ENCODE measurements at places on chromosomes 4 and X. TPM values are rescaled to one million over a fixed set of nuclear protein-coding genes. Genes with fewer than 3 reads are reported as not detected.

DNA sequence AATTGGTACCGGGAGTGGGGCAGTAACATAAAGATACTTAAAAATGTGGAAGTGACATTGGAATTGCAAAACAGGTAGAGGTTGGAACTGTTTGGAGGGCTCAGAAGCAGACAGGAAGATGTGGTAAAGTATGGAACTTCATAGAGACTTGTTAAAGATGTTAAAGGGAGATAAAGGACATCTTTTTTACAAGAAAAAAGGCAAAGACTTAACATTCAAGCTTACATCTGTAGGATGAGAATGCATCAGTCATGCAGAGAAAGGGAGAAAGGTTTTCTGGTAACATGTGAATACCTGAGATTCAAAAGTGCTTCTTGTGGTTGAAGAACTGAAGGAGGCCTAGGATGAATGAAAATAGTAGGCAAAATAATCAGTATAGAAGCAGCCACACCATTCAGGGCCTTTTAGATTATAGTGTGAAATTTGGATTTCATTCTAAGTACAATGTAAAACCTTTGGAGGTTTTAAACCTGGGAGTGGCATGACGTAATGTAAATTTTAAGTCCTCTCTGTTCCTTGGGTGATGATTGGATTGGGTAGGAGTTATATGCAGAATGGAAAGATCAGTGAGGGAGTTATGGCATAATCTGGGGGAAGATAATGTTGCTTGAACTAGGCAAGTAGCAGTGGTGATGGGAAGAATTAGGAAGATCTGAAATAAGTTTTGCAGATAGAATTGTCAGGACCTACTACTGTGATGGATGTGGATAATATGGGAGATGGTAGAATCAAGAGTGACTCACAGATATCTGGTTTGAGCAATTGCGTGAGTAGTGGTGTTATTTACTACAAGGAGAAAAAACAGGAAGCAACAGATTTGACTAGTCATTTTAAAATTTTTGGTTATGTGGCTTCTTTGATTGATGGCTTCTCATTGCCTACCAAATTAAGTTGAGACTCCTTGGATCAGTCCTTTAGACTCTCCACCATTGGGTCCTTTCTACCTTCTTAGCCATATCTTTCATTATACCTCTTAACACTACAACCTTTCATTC is 138.7 kb downstream of the VSIG4 start:
- H3K36me3 ChIP-seq: no peaks in the 10 kb centered on the region
- H3K4me3 ChIP-seq: no peak overlapping the region
- H3K4me1 ChIP-seq: peaks cover 11% of the 10 kb centered on the region
- DNase-seq: no peak
- H3K27ac ChIP-seq: no peak overlapping the region

- DNase-seq: no peak
- no peak overlapping the region for H3K4me3 ChIP-seq
- no peaks in the 10 kb centered on the region for H3K27me3 ChIP-seq
- H3K4me1 ChIP-seq: peaks cover 31% of the 10 kb centered on the region
Measured at GRCh38 chrX:148337873-148338272, 162.5 kb upstream of the AFF2 start.

- peaks cover 15% of the 10 kb centered on the region for H3K4me1 ChIP-seq
- no peak overlapping the region for H3K27ac ChIP-seq
- no peaks in the 10 kb centered on the region for H3K36me3 ChIP-seq
- peak overlapping the region; percentile 27 for H3K4me3 ChIP-seq
- H3K27me3 ChIP-seq: peaks cover 26% of the 10 kb centered on the region
Measured at GRCh38 chr4:108512615-108513505, 107.5 kb upstream of the RPL34 start.

- H3K4me1 ChIP-seq: peaks cover 6% of the 10 kb centered on the region
- DNase-seq: peak; percentile 21
- H3K27ac ChIP-seq: peak within 1 kb of the TSS; percentile 13
- peak within 1 kb of the TSS; percentile 79 for H3K4me3 ChIP-seq
- peaks cover 2% of the 10 kb centered on the region for H3K27me3 ChIP-seq
Measured at GRCh38 chrX:73214426-73215094, at the start of gene NAP1L2. NAP1L2 (minus strand) TSS chrX:73214851; CDS start chrX:73214492, 359 bp downstream.

- H3K27me3 ChIP-seq: no peaks in the 10 kb centered on the region
- no peak overlapping the region for H3K4me3 ChIP-seq
- H3K36me3 ChIP-seq: no peaks in the 10 kb centered on the region
Measured at GRCh38 chrX:116526010-116526409, 63.2 kb upstream of the CT83 start.

DNA sequence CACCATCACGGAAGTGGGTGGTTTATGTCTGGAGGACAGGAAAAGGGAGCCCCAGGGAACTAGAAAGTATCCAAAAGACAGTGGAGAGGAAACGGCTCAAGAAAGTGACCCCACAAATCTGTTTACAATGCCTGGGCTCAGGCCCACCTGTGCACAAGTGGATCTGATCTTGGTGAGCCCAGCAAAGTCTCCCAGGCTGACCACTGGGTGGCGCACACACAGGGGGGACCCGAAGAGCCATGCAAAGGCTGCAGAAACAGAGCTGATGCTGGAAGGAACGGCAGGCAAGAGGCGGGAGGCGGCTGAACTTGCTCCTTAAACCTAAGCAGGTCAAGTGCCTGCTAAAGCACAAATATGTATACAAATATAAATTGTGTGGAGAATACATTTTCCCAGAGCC is 9.6 kb downstream of the HAUS7 start:
- H3K4me3 ChIP-seq: no peak overlapping the region
- no peak overlapping the region for H3K27ac ChIP-seq
- no peaks in the 10 kb centered on the region for H3K4me1 ChIP-seq
- H3K36me3 ChIP-seq: peaks cover 24% of the 10 kb centered on the region
- no peaks in the 10 kb centered on the region for H3K27me3 ChIP-seq

GRCh38 chrX:143115466-143115865 is 89.7 kb downstream of the SPANXN4 start:
- H3K4me1 ChIP-seq: no peaks in the 10 kb centered on the region
- H3K4me3 ChIP-seq: no peak overlapping the region
- no peak overlapping the region for H3K27ac ChIP-seq

- H3K27me3 ChIP-seq: no peaks in the 10 kb centered on the region
- H3K36me3 ChIP-seq: peaks cover 11% of the 10 kb centered on the region
- H3K4me1 ChIP-seq: peaks cover 1% of the 10 kb centered on the region
- no peak overlapping the region for H3K27ac ChIP-seq
- no peak for DNase-seq
Measured at GRCh38 chr4:53997898-53998297, 66.5 kb downstream of the CHIC2 start.

DNA sequence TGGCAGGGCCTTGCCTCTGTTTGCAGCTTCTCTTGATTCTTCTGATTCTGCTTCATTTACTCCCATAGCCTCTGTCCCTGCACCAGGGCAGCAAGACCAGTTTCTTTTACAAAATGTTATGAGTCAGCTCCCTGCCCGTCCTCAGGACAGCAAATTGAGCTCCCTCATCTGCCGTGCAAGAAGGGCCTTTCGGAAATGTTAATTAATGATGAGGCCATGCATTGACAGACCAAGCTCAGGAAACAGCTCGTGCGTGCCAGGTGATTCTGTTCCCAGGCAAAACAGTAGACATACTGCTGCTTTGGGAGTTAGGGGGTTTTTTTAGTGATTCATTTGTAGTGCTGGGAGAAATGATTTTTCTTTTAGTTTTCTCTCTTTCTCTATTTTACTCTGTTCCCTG is 231.7 kb downstream of the FBXW7 start:
- H3K4me1 ChIP-seq: no peaks in the 10 kb centered on the region
- no peak for DNase-seq
- H3K4me3 ChIP-seq: no peak overlapping the region
- no peak overlapping the region for H3K27ac ChIP-seq

GRCh38 chr4:70533211-70533610 is 14.8 kb downstream of the AMTN start:
- no peak overlapping the region for H3K4me3 ChIP-seq
- no peak overlapping the region for H3K27ac ChIP-seq
- no peak for DNase-seq
- H3K36me3 ChIP-seq: no peaks in the 10 kb centered on the region
- H3K27me3 ChIP-seq: no peaks in the 10 kb centered on the region
- H3K4me1 ChIP-seq: no peaks in the 10 kb centered on the region

- H3K4me3 ChIP-seq: no peak overlapping the region
- H3K27ac ChIP-seq: no peak overlapping the region
- peaks cover 5% of the 10 kb centered on the region for H3K27me3 ChIP-seq
- peaks cover 3% of the 10 kb centered on the region for H3K4me1 ChIP-seq
- H3K36me3 ChIP-seq: no peaks in the 10 kb centered on the region
- DNase-seq: no peak
Measured at GRCh38 chr4:113996599-113997177, 17.2 kb upstream of the ARSJ start.

DNA sequence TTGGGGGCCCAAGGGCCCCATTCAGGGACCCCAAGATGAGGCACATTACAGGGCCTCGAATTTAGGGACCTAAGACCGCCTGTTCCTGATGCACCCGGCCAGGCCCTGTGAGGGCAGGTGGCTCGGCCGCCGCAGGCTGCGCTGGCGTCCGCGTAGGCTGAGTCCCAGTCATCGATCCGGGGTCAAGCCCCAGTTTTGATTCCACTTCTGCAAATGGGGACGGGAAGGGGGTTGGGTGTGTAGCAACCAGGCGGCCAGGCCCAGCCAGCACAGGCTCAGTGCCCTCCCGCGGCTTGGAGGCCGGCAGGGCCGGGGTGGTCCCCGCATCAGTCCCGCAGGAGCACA is 327 bp downstream of the PNPLA4 start:
- H3K27ac ChIP-seq: peak overlapping the region; percentile 91
- no peaks in the 10 kb centered on the region for H3K36me3 ChIP-seq
- peaks cover 8% of the 10 kb centered on the region for H3K4me1 ChIP-seq
- H3K4me3 ChIP-seq: peak overlapping the region; percentile 83

DNA sequence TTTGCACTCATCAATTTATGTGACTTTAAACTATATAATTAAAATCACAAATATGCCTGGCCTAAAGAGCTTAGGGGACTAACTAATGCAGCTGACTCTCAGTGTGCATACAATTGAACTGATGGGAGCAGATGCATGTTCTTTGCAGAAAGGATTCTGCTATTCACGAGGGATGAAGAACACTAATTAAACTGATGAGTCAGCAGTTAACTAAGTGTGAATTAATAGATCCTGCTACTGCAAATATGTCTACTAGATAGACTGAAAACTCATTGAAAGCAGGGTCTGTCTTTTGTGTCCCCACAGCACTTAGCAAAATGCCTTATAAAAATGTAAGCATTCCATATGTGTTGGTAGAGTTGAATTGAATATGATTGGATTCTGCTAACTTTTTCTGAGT is 104.0 kb downstream of the SRPX start:
- no peak for DNase-seq
- no peaks in the 10 kb centered on the region for H3K36me3 ChIP-seq
- H3K27me3 ChIP-seq: peaks cover 3% of the 10 kb centered on the region
- H3K4me3 ChIP-seq: no peak overlapping the region
- no peak overlapping the region for H3K27ac ChIP-seq

GRCh38 chr4:96407225-96407624 is 567.3 kb downstream of the PDHA2 start:
- no peak overlapping the region for H3K27ac ChIP-seq
- DNase-seq: no peak
- no peak overlapping the region for H3K4me3 ChIP-seq
- no peaks in the 10 kb centered on the region for H3K36me3 ChIP-seq
- no peaks in the 10 kb centered on the region for H3K4me1 ChIP-seq
- no peaks in the 10 kb centered on the region for H3K27me3 ChIP-seq

GRCh38 chrX:71992711-71993110 is 82.1 kb downstream of the NHSL2 start:
- no peaks in the 10 kb centered on the region for H3K4me1 ChIP-seq
- H3K27me3 ChIP-seq: peaks cover 8% of the 10 kb centered on the region
- H3K36me3 ChIP-seq: no peaks in the 10 kb centered on the region
- no peak for DNase-seq
- no peak overlapping the region for H3K4me3 ChIP-seq

DNA sequence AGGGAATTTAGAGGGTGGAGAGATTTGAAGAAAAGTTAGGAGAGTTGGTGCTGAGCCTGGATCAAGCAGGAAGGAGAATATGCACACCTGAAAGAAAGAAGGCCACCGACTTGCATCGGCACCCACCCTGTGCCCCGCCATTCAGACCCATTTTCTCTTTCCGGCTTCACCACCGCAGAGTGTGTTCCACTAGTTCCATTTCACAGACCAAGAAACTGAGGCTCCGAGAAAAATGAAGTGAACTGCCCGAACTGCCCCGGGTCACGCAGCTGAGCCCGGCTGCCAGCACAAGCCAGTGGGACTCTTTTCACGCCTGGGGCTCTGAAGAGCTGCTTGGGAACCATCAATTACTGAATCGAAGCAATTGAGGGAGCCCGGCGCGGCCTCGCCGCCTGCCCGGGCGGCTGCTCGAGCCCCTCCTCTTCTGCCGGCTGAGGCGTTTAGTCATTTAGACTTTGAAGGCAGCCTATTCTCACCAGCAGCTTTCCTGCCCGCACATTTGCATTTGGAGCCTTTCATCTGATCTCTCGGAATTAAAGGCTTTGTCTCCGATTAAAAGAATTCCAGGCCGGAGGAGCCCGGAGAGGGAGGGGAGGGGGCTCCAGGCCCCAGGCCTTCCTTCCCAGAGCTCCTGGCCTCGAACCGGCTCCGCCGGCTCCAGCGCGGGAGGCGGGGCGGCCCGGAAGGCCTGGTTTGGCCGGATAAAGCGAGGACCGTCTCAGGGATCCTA is 140.2 kb upstream of the PJA1 start:
- no peak overlapping the region for H3K4me3 ChIP-seq
- H3K36me3 ChIP-seq: no peaks in the 10 kb centered on the region
- no peak overlapping the region for H3K27ac ChIP-seq
- peaks cover 5% of the 10 kb centered on the region for H3K27me3 ChIP-seq
- no peak for DNase-seq
- no peaks in the 10 kb centered on the region for H3K4me1 ChIP-seq

DNA sequence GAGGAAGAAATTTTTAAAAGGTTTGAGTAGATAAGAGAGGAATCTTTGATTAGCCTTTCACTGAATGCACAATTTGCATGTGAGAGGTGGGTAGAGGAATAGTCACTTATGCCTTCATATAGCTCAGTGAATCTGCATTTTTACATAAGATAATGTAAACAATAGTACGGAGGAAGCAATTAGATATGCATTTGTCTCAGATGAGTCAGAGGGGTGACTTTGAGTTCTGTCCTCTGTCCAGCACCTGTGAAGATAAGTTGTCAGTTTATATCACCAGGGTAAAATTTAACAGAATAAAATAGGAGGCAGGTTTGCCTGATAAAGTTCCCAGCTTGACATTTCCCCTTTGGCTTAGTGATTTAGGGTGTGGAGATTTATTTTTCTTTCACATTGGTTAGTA is 841.9 kb downstream of the PCDH18 start:
- no peaks in the 10 kb centered on the region for H3K4me1 ChIP-seq
- H3K36me3 ChIP-seq: no peaks in the 10 kb centered on the region
- H3K4me3 ChIP-seq: no peak overlapping the region
- H3K27ac ChIP-seq: no peak overlapping the region

DNA sequence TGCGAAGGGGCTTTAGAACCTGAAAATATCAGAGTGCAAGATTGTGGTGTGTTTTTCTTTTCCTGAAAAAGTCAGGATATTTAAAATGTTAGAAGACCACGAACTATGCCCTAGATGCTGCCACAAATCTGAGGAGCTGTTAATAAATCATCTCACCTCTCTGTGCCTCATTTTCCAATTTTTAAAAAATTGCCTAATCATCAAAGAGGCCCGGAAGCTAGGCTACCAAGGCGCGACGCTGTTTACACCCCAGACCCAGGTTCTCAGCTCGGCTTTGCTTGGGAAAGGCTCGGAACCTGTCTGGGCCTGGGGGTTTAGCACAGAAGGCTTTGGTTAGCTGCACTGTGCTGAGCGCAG is 409.6 kb downstream of the BCOR start:
- H3K36me3 ChIP-seq: no peaks in the 10 kb centered on the region
- no peak overlapping the region for H3K27ac ChIP-seq
- H3K4me1 ChIP-seq: no peaks in the 10 kb centered on the region
- no peak overlapping the region for H3K4me3 ChIP-seq

Gene HS3ST1
- total RNA-seq: 2.0 TPM

Gene NOX1
- not detected for total RNA-seq

Gene PNMA6A
- 0.87 TPM for total RNA-seq

Gene PIM2
- 313 TPM for total RNA-seq

Gene P2RY8
- 34.5 TPM for total RNA-seq

Gene IQSEC2
- 0.14 TPM for total RNA-seq

Gene UGT2A3
- not detected for total RNA-seq

Gene PABPC1L2A
- not detected for total RNA-seq

Gene CUL4B
- total RNA-seq: 30.7 TPM

Gene SASH3
- 102 TPM for total RNA-seq

Data from activated T-helper 2 cell treated with anti-CD3 and anti-CD28 coated beads, Interferon-gamma antibody, Interleukin-2, Interleukin-4, amounts not matched to agents 10 μg/mL and 5 μg/mL and 100 μg/mL, durations not matched to agents 14 hours and 24 hours and 36 hours (primary cell).